ENCODE measurements at places on chromosomes 16 and 17.
A peak's percentile ranks its signal among the peaks of the same experiment; 100 is the strongest.

DNA sequence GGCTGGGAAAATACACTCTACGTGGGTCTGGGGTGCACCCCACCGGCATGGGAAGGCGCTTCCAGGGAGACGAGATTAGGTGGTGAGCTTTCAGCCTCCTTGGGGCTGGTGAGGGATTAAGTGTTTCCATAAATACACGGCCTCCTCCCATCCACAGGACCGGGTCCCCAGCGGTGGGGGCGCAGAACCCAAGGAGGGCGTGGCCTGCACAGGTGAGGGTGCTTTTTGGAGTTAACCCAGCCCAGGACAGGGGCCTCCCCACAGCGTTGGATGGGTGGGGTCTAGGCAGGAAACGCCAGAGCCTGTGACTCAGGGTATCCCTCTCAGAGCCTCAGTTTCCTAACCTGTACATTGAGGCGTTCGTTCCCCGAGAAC is 1.1 kb downstream of the C16orf74 start:
- no peak for DNase-seq

GRCh38 chr17:66595893-66596292 is 239.0 kb upstream of the CACNG5 start:
- DNase-seq, result no peak

DNA sequence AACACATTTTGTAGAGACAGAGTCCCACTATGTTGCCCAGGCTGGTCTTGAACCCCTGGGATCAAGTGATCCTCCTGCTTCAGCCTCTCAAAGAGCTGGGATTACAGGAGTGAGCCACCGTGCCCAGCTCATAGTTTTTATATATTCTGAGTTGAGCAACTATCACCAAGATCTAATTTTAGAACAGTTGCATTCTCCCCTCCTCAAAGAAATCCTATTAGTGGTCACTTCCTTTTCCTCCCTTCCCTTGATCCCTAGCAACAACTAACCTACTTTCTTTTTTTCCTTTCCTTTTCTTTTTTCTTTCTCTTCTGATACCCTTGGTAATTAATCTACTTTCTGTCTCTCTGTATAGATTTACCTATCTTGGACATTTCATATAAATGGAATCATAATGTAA is 61.5 kb upstream of the B4GALNT2 start:
- no peak for DNase-seq

DNA sequence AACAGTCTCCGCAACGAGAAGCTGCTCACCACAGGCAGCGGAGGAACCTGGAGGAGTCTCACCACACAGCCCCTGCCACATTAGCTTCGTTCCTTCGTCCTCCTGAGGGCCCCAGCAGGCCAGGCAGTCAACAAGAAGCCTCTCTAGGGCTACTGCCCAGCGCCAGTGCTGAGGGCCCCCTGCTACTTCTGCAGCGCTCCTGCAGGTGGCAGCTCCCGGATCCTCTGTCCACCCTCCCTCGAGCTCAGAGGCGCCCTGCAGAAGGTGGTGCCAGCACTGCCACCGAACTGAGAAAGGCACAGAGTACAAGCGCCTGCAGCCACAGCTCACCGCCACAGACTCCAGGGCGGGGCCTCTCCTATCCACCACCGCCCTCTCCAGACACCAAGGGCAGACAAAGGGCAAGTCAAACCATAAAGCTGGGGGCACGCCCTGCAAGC is 27.3 kb downstream of the KDM8 start:
- DNase-seq, result no peak

GRCh38 chr16:88741368-88741767 is 35.1 kb downstream of the CTU2 start:
- DNase-seq, result no peak

DNA sequence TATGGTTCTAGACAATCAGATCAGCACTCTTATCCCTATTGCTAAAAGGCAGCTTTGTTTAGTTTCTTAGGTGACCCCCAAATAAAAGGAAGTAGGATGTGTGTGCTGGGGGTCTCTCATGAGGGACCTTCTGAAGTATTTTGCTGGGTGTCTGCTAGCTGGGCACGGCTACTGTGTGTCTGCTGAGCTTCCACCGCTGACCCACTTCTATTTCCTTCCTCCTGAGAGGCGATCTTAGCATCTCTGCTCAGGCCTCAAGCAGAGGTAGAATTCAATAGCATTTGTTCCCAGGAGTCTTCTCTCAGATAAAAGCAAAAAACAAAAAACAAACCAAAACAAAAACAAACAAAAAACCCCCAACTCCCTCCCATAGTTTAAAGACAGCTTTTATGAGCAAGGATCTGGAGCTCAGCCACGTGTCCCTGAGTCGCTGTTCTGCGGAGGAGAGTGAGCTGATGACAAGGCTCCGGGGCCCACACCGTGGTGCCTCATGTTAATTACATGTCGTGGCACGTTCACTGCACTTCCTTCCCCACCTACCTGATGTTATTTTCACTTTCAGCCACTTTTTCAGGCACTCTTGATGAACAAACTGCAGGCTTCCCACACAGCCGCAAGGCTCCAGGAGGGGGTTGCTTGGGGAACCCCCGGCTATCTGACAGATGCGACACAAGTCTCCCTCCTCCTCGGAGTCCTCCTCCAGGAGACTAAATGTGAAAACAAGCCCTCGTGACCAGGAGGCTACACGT is 83.5 kb downstream of the MARCHF10 start:
- peak; percentile 40 for DNase-seq

DNA sequence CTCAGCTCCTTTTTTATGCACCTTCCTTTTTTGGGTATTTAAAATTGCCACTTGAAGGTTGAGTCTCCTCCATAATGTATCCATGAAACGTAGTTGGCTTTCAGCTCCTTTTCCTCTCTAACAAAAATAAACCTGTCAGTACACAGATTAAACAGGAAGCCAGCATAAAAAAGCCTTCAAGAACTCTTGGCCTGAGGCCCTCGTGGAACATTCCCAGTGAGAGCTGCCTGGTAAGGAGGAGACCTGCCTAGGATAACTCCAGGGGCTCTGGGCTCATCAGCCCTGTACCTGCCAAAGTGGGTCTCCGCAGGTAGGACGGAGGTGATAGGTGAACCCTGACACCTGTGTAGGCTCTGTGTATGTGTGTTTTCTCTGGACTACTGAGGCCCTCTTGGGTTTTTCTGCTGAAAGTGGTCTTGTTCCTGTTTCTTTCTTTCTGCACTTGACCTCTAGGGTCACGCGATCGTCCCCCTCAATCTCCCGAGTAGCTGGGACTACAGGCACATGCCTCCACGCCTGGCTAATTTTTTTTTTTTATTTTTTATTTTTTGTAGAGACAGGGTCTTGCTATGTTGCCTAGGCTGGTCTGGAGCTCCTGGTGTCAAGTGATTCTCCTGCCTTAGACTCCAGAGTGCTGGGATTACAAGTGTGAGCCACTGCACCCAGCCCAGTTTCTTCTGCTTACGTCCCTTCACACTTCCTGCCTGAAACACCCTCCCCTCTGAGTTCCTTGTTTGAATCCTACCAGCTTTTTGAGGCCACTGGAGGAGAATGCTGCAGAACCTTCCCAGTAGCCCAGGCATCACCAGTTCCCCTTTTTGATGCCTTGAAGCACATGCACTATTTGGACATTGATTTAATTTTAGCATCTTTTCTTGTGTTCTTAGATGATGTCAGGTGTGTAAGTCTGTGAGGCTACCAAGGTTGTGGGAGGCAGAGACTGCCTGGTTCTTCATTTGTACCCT is 9.8 kb downstream of the PGS1 start:
- DNase-seq, result no peak

DNA sequence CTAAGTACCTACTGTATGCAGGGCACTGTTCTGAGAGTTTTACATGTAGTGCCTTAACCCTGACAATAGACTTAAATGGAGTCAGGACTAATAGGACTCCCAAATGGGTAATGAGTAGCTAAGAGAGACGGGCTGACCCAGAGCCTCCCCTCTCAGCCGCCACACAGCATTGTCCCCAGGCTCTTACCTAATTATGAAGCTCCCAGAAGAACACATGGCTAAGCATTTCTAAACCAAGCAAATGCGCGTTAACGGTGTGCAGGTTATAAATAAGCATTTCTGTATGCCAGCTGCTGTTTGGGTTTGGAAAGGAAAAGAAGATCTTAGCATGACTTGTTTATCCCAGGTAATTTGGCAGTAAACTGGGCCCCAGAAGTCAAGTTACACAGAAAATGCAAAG is 14.3 kb downstream of the KATNIP start:
- no peak for DNase-seq

GRCh38 chr16:35011-35677 is 18.3 kb downstream of the POLR3K start:
- DNase-seq, result no peak

Measured in breast epithelium (tissue), 4 donors.